ENCODE measurements at places on chromosomes 3 and 15.

GRCh38 chr15:66170716-66171115, 82.8 kb downstream of the MEGF11 start:
- DNase-seq, result no peak

DNA sequence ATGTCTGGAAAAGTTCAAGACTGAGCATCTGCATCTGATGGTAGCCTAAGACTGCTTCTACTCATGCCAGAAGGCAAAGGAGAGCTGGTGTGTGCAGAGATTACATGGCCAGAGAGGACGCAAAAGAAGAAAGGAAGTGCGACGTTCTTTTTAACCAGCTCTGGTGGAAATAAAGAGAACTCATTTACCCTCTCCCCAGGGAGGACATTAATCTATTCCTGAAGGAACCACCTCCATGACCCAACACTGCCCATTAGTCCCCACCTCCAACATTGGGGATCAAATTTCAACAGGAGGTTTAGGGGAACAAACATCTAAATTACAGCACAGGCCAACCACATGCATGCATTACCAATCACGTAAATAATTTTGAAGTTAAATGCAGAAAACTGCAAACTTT, 1.5 kb upstream of the NCK1 start:
- peak; percentile 36 for DNase-seq

- DNase-seq, result no peak
Observed at GRCh38 chr3:150202711-150203110, 205.4 kb upstream of the TSC22D2 start.

DNA sequence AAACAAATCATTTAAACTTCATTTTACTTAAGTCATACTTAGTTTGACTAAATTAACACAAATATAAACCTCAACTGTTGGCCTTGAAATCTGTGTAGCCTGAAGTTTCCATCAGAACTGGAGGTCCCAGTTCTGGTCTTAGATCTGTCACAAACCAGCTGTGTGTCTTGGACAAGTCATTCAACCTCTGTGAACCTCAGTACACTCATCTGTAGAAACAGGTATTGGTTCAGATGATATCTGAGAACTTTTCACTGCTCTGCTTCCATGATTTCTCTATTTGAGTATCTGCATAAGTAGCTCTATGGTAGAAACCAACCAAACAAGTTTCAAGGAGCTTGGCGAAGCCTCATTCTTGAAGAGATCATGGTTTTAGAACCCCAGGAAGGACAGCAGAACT, 60.4 kb upstream of the SLC2A2 start:
- DNase-seq, result no peak

- no peak for DNase-seq
Observed at GRCh38 chr3:171680726-171681411, 129.4 kb downstream of the PLD1 start.

GRCh38 chr15:92656089-92656488, 514 bp upstream of the FAM174B start:
- DNase-seq, result no peak

DNA sequence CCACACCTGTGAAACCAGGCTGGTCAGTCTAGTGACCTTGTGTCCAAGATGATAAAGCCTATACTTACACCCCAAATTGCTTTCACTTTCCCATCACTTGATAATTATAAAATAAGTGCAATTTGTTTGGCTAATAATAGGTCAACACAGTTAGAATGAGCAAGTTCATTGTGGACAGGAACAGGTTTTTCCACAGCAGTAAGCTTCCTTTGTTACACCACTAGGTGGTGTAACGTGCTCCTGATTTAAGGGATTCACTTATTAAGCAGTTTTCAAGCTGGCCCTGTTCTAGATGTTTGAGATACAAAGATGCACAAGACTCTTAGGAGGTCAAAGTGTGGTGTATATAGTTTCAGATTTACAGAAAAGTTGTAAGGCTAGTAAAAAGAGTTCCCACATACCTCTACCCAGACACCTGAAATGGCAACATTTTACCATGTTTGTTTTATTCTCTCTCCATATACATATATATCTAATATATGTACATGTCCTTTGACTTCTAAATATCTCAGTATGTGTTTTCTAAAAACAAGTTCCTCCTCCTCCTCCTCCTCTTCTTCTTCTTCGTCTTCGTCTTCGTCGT, 6.8 kb upstream of the MFSD1 start:
- DNase-seq, result peak; percentile 52

DNA sequence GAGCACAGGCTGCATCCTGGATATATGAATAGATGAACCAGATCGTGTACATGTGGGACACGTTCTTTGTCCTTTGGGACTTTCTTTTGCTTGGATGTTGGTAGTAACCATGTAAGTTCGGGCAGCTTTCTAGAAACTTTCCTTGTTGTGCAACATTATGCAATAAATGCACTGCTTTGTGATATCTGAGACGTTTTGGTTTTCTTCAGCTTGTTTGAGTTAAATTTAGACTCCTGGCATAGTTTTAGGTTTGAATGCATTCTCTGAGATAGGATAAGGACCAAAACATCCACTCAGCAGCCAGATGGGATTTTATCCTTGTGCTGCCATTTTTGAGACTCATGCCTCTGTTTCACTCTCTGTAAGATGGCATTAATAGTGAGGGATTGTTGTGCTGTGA, 158.9 kb downstream of the IGF1R start:
- peak; percentile 91 for DNase-seq

Data from fibroblast of lung (primary cell).